NCI-H1048 (cell line): ENCODE measurements at places on chromosomes 1 and 21.

GRCh38 chr1:154326546-154327465 lies 1.5 kb downstream of the ATP8B2 start:
- DNase-seq = no peak

GRCh38 chr1:44405798-44406736 lies 1.0 kb downstream of the RNF220 start:
- no peak for DNase-seq

- DNase-seq = no peak
Measured at GRCh38 chr1:233496993-233497392, 116.9 kb upstream of the KCNK1 start.

GRCh38 chr21:42289926-42290325 lies 25.3 kb downstream of the TFF3 start:
- DNase-seq = no peak

DNA sequence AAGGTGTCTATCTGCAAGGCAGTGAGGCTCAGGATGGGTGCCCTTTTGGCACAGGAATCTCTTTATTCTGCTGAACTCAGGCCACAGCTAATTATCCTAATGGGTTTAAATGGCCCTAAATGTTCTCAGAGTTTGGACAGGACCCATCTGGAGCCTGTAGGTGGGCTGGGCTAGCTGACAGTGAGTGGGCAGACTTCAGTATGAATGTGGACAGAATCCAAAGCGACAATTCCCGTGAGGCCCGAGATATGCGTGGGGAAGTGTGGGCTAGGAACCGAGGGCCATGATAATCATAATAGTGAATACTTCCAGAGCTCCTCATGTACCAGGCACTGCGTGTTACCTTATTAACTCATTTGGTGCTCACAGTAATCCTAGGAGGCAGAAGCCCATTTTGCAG lies 165.3 kb downstream of the GRIK3 start:
- DNase-seq = no peak

DNA sequence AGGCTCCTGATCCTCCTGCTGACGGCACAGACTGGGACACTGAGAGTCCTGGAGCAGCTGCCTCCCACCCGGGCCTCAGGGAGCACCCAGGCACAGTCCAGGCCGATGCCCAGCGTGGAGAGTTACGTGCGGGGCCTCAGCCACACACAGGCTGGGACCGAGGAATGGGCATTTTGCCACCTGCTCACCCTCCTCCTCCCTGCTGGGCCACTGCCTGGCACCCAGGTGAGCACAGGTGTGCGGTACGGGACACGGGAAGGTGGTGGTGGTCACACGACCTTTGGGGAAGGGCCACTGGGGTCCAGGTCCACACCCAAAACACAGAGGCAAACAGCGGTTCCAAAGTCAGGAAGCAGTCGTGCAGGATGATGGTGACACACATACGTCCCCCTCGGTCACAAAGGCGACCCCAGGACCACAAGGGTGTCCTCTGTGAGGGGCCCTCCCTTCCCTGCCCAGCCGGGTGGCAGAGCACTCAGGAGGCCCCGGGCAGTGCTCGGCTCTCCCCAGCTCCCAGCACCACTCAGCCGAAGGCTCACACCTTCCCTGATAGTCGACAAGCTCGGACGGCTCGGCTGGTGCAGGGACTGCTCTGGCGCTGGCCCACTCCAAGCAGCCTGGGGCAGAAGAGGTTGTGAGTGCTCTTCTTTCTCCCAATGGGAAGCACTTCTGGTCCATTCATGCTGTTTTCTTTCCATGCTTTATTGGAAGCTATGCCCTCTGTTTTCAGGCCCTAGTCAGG lies 14.3 kb downstream of the MORN1 start:
- no peak for DNase-seq

- no peak for DNase-seq
Measured at GRCh38 chr1:8427493-8427892, 109.6 kb downstream of the SLC45A1 start.

DNA sequence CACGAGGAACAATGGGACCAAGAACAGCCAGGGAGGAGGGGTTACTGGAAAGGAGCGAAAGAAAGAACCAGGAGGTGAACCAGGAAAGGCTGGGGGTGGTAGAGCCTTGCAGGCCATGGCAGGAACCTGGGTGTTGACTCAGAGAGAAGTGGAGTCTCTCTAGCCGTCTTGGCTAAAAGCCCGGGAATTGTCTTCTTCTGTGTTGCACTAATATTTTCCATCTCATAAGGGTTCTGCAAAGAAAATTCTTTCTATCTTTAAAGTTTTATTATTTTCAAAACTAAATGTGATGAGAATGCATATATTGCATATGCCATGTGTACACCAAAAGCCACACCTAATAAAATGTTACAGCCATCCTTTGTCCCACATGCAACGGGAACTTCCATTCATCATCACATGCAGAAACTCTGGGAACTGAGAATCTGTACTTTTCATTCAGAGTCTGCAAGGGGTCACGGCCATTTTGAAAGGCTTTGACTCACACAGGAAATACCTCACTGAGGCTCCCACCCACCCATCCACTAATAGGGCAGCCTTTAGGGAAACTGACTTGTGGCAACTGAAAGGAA lies 38.0 kb downstream of the ERG start:
- no peak for DNase-seq

GRCh38 chr1:9763914-9764313 lies 59.9 kb downstream of the CLSTN1 start:
- no peak for DNase-seq

DNA sequence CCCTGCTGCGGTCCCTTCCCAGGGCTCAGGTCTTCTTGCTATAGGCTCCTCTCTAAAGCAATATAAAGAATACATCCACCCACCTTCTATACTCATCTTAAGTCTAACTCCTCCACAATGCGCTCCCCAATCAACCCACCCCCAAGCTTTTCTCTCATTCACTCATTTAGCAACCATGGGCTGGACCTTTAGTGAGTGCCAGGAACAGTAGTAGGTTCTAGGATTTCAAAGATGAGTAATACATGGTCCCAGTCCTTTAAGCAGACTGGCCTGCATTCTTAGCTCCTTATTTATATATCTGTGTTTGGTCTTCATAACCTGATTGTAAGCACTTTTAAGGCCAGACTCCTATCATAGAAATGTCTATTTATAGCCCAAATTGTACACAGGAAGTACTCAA lies 5.9 kb downstream of the CAMK1G start:
- no peak for DNase-seq

DNA sequence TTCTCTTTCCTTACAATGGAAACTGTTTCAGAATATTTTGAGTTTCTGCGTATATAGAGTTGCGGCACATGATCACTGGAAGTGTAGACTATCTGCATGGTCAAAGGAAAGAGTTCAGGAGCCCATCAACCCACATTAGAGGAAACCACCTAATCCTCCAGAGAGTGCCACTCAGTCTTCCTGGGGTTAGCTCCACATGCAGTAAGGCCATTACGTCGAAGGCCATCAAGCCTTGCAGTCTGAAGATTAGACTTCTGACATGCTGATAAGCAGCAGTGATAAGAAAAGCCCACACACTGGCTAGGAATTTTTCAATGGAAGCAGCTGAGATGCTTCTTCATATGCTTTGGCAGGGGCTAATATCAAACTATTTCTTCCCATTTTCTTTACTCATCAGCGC lies 7.6 kb downstream of the ZNF669 start:
- DNase-seq = no peak

DNA sequence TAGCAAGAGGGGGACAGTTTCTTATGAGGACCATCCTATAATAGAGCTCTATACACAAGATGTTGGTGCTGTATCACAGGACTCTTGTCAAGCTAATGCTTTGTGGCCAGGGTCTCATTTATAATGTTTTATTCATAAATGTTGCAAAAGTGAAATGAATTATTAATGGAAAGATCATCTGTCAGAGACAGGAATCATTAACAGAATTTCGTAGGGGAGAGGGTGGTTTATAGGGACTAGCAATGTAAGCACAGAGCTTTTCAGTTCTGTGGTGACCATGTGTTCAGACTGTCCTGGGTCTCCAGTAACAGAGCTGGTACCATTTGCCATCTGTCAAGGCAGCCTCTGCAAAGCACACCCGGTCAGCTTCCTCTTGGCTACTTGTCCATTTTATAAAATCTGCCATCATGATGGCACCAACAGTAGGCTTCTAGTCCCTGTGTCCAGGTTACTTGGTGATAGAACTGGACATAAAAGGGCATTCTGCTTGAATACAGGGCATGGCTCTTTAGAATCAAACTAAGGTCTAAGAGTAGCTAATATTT lies 36.2 kb downstream of the LPAR3 start:
- no peak for DNase-seq

GRCh38 chr1:236795757-236796667 lies 920 bp downstream of the MTR start:
- no peak for DNase-seq

DNA sequence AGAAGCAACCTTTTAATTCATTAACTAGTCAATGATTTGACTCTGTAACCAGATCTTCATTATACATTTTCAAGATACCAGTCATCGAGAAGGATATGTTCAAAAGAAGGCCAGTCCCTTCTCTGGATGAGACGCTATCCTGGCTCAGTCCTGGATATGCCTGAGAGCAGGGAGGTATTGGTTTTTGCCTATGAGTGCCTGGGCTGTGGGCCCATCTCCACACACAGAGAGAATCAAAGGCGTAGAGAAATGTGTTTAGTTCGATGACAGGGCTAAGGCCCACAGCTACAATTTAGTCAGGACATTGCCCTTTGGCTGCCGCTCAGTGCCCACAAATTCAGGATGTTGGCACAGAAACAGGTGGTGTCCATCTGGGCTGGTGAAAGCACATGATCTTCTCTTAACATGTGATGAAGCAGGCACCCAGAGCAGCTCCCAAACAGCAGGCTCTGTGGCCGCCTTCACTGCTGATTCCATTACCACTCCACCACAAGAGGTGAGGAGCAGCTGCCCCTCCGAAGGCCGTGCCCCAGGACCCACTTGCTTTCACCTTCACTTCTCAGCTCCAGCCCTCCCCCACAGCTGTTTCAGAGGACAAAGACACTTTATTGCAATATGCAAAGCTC lies 24.7 kb downstream of the ACKR1 start:
- no peak for DNase-seq
